NCI-H524 (cell line): ENCODE measurements at places on chromosomes 1 and 21.

DNA sequence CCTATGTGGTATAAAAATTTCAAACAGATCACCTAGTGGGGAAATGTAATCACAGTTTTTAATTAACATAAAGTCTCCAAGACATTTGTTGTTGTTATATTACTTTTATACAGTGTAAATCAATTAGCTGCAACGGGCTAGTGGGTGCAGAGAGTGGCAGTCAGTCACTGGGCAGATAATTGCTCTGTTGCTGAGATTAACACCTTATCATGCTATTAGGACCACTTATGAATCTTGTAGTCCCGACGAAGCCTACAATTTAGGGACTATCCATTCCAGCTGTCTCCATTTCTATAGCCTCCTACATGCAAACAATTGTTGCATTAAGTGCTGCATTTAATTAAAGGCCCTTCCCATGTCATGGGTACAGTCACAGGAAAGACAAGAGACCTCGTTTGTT lies 158.9 kb upstream of the PROX1 start:
- peak; percentile 54 for DNase-seq

GRCh38 chr1:119794876-119795240 lies 16.4 kb downstream of the REG4 start:
- DNase-seq, result no peak

- no peak for DNase-seq
Measured at GRCh38 chr1:111505641-111506119, 2.2 kb upstream of the ADORA3 start.

- DNase-seq, result no peak
Measured at GRCh38 chr1:69246710-69247109, 321.0 kb upstream of the LRRC7 start.

DNA sequence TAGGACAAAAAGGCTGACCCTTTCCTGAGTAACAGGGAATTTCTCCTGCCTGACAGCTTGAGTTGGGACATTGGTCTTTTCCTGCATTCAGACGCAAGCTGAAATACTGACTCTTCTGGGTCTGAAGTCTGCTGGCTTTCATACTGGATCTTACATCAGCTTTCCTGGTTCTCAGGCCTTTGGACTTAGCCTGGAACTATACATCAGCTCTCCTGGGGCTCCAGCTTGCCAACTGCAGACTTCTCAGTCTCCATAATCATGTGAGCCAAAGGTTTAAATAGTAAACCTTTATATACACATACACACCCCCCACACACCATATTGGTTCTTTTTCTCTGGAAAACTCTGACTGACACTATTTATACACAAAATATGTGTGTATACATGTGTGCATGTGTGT lies 59.0 kb upstream of the KCND3 start:
- no peak for DNase-seq

- no peak for DNase-seq
Measured at GRCh38 chr1:96482616-96483015, 239.0 kb upstream of the PTBP2 start.

DNA sequence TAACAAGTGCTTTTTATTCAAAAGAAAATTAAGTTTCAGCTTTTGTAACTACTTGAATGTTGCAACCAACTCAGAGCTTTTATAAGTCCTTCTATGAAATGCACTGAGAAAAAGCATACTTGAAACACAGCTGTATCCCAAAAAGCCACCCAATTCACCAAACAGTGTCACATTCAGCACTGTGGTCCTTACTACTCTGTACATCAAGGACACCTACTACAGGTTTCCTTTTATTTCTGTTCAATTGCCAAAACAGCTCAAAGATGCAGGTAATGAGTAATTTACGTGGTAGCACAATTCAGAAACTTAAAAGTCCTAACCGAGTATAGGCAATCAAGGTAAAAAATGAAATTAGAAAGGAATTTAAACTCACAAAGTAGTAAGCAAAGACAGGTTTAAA lies 2.5 kb downstream of the EIF4G3 start:
- DNase-seq, result no peak

- DNase-seq, result peak; percentile 20
Measured at GRCh38 chr1:212760126-212760823, 31.3 kb downstream of the NSL1 start.

DNA sequence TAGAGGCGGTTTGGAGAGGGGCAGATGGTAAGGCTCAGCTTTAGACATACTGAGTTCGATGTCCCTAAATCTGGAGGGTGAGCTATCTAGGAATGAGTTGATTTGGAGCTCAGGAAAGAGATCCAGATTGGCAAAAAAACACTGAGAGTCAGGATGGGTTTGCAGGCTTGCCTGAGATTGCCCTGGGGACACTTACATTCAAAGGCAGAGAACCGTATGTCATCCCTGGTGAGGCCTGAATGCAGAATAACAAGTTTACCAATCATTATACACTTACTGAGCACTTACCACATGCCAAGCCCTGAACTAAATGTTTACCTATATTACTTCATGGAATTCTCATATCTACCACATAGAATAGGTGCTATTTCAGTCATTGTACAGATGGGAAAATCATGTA lies 27.5 kb downstream of the TFAP2E start:
- DNase-seq, result no peak

- no peak for DNase-seq
Measured at GRCh38 chr1:47323599-47324031, 9.7 kb upstream of the STIL start.

GRCh38 chr1:41021526-41022308 lies at the start of gene SLFNL1:
Gene SLFNL1, minus strand, starts transcription at chr1:41021725. Its CDS starts 1,065 bp downstream, at chr1:41020660.
- peak; percentile 25 for DNase-seq

- DNase-seq, result no peak
Measured at GRCh38 chr1:54502342-54502741, 45.7 kb upstream of the ACOT11 start.

DNA sequence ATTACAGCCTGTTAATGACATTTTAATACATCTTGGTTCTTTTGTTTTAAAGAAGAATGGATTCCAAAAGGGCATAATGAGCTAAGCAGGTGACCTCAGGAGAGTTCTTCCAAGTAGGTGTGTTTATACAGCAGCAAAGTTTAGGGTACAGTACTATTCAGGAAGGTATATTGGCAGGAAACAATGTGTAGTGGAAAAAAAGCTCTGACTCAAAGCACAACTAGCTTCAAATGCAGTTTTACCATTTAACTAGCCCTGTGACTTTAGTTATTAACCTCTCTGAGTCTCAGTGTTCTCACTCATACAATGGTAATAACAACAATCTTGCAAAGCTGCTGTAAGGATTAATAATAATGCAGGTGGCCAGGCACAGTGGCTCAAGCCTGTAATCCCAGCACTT lies 29.9 kb downstream of the FAF1 start:
- DNase-seq, result no peak

DNA sequence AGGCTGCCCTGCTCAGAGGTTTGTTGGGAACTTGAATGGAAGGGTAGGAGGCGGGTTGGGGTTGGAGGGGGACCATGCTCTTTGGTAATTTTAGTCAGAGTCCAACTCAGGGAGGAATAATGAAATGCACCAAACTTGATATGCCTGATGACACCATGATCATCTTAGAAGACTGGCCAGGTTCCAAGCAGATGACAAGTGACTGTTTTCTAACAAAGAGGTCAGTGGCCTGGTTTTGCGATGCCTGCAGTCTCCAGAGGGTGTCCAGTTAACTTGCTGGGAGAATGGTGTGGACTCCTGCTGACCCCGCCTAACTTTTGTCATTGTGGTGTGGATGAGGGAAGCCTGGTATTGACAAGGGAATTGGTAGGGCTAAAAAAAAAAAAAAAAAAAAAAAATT lies 12.4 kb downstream of the VANGL1 start:
- DNase-seq, result no peak

DNA sequence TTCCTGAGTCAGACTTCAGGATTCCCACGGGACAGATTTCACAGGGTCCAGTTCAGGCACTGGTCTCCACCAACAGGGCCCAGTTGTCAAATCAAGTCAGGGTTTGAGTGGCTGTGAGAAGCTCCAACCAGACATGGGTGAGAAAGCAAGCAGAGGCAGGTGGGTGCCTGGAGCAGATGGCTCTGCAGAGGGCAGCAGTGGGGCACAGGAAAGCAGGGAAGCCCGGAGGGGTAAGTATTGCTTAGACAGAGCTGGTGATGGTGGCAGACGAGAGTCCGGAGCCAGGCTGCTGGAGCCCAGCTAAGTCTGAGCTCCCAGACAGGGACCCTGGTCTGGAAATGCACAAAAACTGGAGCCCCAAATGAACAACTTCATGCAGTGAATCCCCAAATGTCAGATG lies 40.4 kb downstream of the RIMS3 start:
- no peak for DNase-seq

DNA sequence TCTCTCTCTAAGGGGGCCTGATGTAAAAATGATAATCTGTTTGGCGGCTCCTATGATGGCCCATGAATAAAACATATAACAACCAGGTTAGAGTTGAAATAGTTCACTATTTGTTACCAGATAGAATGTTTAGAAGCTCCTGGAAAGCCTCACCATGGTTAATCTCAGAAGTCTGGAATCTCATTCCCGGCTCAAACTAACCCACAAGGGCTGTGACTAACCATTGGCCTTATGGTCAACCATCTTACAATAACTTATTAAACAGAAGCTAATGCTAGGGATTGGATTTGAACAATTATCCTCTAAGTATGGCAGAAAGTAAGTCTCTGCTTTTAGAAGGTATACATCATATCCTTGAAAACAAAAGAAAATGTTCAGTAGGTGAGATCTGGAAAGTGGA lies 134.1 kb upstream of the ADGRL2 start:
- DNase-seq, result no peak

DNA sequence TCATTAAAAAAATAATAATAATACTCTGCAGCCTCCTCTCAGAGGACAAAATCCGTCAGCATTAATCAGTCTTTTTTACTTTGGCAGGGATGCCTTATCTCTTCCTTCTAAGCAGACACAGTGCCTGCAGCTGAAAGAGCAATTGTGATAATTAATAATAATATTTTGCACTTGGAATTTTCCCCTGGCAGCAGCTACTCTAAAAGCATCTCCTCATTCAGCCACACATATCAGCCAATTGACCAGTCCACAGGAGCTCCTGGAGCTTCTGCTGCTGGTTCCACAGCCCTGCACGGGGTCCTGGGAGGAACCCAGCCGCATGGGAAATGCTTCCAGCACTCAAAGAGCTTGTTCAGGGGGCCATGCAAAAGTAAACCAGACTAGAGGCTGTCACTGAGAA lies 31.0 kb upstream of the VWA5B1 start:
- no peak for DNase-seq

- no peak for DNase-seq
Measured at GRCh38 chr1:240559781-240560180, 52.2 kb downstream of the GREM2 start.

DNA sequence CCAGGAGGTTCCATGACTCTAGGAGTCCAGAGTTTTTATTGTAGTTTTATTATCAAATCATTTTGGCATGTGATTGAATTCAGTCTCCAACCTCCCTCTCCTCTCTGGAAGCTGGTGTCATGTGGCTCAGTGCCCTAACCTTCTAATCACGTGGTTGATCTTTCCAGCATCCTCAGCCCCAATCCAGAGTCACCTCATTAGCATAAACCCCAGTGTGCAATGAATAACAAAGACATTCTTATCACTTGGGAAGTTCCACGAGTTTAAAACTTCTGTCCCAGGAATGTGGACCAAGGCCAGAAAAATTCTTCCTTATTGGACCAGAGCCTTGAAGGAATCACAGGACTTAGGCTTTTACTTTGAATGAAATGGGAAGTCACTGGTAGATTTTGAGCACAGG lies 52.2 kb downstream of the KIRREL1 start:
- DNase-seq, result no peak

DNA sequence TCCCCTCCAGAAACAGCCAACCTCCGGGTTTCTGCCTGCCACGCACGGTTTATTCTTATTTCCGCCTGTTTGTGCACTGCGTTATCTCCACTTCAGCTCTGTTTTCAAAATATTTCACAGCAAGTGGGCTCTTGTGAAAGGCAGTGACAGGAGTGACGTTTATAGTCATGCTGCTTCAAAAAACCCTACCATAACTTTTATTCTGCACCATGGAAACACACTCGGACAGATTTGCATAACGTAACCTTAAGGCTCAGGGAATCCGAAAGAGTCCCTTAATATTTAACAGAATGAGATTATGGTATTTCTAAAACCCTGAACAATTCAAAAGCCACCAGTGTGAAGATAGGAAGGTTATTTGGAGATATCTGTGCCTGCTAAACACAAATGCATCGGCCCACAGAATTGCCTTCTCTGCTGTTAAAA lies 782 bp upstream of the SDE2 start:
- DNase-seq, result no peak

DNA sequence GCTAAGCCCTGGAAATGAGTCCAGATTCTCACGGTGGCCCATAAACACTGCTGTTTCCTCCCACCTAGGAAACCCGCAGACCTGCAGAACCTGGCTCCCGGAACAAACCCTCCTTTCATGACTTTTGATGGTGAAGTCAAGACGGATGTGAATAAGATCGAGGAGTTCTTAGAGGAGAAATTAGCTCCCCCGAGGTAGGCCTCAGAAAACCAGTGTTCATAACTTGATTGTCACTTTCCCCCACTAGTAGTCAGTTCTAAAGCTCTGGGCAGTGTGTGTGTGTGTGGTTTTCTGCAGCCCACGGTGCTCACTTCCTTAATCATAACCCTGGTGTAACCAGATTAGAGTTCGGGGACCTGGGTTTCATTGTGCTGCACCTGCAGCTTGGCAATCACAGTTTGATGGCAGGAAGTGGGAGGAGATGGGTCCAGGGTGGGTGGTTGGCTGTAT lies 39.1 kb downstream of the CLIC6 start:
- DNase-seq, result no peak

- no peak for DNase-seq
Measured at GRCh38 chr1:5909576-5910275, 82.5 kb downstream of the NPHP4 start.

GRCh38 chr1:202621446-202621845 lies 88.8 kb downstream of the SYT2 start:
- DNase-seq, result no peak

GRCh38 chr1:6257541-6258069 lies 3.3 kb downstream of the GPR153 start:
- DNase-seq, result no peak

DNA sequence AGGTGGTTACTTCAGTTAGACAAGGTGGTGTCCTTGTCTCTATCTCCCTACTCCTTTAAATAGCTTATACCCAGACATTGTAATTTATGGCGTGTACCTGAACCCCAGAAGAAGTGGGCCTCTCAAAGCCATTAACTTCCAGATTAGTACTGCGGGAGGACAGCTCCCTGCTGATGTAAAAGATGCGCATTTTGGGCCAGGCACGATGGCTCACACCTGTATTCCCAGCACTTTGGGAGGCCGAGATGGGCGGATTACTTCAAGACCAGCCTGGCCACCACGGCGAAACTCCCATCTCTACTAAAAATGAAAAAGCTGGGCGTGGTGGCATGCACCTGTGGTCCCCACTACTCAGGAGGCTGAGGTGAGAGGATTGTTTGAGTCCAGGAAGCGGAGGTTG lies 15.0 kb upstream of the PLEKHM2 start:
- DNase-seq, result no peak
